ENCODE measurements at places on chromosomes 5 and 9.

GRCh38 chr9:133160742-133161546 lies 2.8 kb downstream of the GBGT1 start:
- peaks cover 6% of the 10 kb centered on the region for H3K27me3 ChIP-seq
- no peak overlapping the region for H3K4me3 ChIP-seq
- H3K27ac ChIP-seq = no peak overlapping the region
- H3K4me1 ChIP-seq = peaks cover 10% of the 10 kb centered on the region
- no peaks in the 10 kb centered on the region for H3K36me3 ChIP-seq

- H3K27ac ChIP-seq = no peak overlapping the region
- no peak for DNase-seq
- H3K36me3 ChIP-seq = no peaks in the 10 kb centered on the region
- H3K4me3 ChIP-seq = no peak overlapping the region
- H3K4me1 ChIP-seq = no peaks in the 10 kb centered on the region
Measured at GRCh38 chr5:141855265-141856036, 22.8 kb downstream of the PCDH1 start.

DNA sequence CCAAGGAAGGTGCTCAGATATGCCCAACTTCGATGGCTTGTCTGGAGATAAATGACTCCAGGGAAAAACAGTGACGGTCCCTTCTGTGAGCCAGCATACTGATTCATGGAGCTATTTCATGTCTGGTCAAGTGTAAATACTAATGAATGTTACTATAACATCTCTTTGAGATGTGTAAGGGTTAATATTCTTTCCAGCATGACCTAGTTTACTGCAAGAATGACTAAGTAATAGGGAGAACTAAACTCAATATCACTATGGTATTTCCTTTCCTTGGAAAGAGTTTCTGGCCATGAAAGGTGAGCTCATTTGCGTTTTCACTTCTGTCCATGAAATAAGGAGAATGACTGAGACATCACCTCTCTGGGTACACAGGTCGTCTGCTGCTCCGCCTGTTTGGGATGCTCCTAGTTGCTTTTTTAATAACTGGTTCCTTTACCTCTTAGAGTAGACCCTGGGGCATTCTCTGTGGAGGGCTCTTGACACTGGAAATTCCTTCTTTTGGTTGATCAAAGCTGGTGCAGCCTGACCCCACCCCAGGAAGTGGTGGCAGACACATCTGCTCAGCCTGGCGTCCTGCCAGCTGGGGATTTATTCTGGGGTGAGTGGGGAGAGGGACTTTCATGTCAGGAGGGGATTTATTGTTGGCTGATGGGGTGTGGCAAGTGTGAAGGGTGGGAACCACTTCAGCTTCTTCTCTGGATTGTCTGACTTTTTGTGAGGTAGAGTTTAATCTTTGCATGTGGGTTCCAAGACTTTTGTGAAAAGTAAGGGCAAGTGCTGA lies 250.0 kb upstream of the MPDZ start:
- no peak overlapping the region for H3K27ac ChIP-seq
- H3K27me3 ChIP-seq = no peaks in the 10 kb centered on the region
- DNase-seq = no peak
- no peaks in the 10 kb centered on the region for H3K36me3 ChIP-seq
- no peaks in the 10 kb centered on the region for H3K4me1 ChIP-seq
- no peak overlapping the region for H3K4me3 ChIP-seq

DNA sequence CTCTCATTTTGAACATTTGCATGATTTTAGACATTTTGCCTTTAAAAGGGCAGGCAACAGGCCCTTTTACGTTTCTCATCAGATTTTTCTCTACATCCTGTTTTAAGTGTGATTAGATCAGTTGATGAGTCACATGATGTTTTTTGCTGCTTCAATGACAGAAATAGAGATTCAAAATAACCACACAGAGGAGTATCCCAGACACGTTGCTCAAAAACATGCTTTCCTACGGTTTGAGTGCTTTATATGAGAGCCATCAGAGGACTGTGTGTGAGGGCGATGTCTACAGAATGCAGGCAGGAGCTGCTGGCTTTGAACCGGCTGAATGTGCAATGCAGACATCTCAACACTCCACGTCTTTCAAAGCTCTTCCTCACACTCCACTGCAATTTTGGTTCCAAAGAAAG lies 42.1 kb downstream of the OTULIN start:
- peak; percentile 51 for DNase-seq
- H3K36me3 ChIP-seq = peaks cover 87% of the 10 kb centered on the region

DNA sequence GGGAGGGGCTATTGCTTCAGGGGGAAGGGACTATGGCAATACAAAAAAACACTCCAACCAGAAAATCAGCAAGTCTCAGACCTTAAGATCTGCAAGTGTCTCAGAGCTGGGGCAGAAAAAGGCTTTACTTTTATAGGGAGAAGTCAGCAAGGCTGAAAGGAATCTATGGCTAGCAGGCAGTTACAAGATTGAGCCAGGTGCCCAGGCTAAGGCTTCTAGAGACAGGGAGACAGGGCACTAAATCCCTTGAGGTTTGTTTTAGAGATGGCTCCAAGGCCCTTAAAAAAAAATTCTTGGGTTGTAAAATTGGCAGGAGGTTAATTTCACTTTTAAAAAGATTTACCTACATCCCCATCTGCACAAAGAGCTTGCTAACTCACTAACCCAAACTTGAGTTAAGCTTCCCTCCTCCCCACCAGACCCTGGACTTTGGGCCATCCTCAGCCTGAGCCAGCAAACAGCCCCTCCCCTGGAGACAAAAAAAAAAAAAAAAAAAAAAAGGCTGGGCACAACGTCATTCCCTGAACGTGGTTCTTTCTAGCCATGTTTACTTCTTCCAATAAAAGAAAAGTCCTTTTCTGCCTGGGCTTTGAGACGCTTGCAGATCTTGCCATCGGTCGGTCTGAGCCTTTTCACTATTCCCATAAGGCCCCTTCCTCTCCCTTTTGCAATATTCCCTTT lies 17.9 kb downstream of the NIPAL4 start:
- H3K4me1 ChIP-seq = peaks cover 53% of the 10 kb centered on the region
- no peaks in the 10 kb centered on the region for H3K27me3 ChIP-seq
- no peak for DNase-seq
- H3K4me3 ChIP-seq = no peak overlapping the region
- peak overlapping the region; percentile 76 for H3K27ac ChIP-seq
- H3K36me3 ChIP-seq = peaks cover 68% of the 10 kb centered on the region

DNA sequence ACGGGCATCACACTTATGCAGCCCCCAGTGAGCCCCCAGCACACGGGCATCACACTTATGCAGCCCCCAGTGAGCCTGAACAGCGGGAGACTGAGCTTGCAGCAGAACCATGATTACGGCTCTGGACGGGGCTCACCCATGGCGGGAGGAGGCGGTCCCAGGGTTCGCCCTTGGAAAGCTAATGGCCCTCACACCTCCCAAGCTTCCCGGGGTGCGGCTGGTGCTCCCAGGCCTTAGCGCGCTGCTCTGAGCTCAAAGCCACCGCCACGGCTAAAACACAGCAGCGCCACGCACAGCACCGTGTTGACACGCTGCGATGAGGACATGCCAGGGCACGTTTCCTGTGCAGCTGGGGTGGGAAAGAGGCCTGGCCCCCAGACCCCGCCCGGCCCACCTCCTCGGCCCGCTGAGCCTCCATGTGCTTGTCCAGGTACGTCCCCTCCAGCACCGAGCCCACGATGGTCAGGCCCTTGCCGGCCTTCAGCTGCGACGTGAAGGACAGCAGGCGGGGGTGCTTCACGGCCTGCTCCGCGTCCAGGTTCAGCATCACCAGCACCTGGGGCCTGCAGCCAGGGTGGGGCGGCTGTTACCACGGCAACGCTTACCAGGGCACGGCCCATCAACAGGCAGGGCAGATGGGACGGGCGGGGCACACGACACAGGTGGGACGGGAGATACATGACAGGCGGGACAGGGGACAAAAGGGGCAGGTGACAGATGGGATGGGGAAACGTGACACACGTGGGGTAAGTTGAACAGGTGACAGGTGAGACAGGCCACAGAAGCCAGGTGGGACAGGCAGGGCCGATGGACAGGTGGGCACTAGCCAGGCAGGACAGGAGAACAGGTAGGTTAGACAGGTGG lies 38.4 kb downstream of the SLC12A7 start:
- no peaks in the 10 kb centered on the region for H3K27me3 ChIP-seq
- peaks cover 16% of the 10 kb centered on the region for H3K36me3 ChIP-seq
- no peak for DNase-seq
- H3K27ac ChIP-seq = peak overlapping the region; percentile 80
- no peak overlapping the region for H3K4me3 ChIP-seq

GRCh38 chr5:95935553-95936100 lies 26.0 kb downstream of the ELL2 start:
- H3K4me1 ChIP-seq = peaks cover 3% of the 10 kb centered on the region
- no peak overlapping the region for H3K27ac ChIP-seq
- no peak overlapping the region for H3K4me3 ChIP-seq
- H3K27me3 ChIP-seq = no peaks in the 10 kb centered on the region
- no peak for DNase-seq

DNA sequence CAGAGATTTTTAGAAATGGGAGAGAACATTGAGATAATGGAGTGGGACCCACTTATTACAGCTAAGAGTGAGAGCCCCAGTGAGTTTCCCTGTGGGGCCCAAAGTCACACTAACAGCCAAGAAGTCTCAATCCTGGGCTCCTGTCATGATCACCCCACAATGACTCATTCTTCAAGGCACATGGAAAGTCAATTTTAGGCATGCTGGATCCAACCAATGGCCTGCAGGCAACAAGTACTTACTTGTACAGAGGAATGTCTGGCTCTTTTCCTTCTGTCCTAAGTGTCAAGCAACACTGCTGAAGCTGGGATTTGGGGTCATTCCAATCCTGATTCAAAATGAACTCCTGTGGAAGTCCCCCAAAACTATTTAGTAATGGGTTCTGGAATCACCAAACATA lies 123.1 kb downstream of the DROSHA start:
- no peaks in the 10 kb centered on the region for H3K27me3 ChIP-seq
- DNase-seq = no peak
- H3K36me3 ChIP-seq = peaks cover 58% of the 10 kb centered on the region
- H3K27ac ChIP-seq = no peak overlapping the region

- no peaks in the 10 kb centered on the region for H3K4me1 ChIP-seq
- peaks cover 10% of the 10 kb centered on the region for H3K27me3 ChIP-seq
- DNase-seq = no peak
- H3K27ac ChIP-seq = no peak overlapping the region
- no peak overlapping the region for H3K4me3 ChIP-seq
- H3K36me3 ChIP-seq = no peaks in the 10 kb centered on the region
Measured at GRCh38 chr9:94624629-94625028, 14.7 kb downstream of the FBP1 start.

DNA sequence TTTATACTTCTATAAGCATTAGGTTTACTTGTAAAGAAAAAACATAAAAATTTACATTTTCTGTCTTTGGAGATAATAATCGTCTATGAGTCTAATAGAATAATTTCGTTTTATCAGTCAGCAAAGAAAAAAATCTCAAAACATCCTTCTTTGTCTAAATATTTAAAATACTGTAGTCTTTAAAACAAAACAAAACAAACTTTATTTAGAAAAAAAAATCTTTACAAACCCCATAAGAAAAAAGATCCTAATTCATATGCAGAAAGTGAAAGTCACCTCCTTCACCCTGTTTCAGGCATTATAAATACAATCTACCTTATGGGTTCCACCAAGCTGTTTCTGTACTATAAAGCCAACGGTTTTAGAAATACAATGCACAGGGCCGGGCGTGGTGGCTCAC lies 5.6 kb downstream of the LARS1 start:
- no peak overlapping the region for H3K27ac ChIP-seq
- no peak for DNase-seq
- H3K4me1 ChIP-seq = peaks cover 25% of the 10 kb centered on the region
- H3K4me3 ChIP-seq = no peak overlapping the region
- no peaks in the 10 kb centered on the region for H3K27me3 ChIP-seq
- H3K36me3 ChIP-seq = peaks cover 40% of the 10 kb centered on the region

DNA sequence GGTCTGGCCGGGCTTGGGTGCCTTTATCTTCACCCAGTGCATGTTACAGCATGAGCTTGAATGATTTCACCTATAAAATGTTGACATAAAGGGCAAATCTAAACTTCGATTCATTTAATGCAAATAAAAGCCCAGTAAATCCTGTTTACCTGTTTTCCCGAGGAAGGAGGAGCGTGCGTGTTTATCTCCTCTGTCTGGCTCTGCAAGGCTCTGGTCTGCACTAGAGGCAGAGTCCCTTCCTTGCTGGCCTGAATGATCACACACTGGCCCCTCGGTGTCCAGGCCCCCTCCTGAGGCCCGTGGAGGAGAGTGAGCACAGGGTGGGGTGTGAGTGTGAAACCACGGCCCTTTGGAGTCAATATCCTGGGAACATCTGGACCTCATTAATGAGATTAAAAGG lies 125.1 kb upstream of the LHFPL2 start:
- no peaks in the 10 kb centered on the region for H3K27me3 ChIP-seq
- peaks cover 4% of the 10 kb centered on the region for H3K4me1 ChIP-seq
- H3K4me3 ChIP-seq = no peak overlapping the region
- DNase-seq = no peak
- H3K36me3 ChIP-seq = no peaks in the 10 kb centered on the region
- no peak overlapping the region for H3K27ac ChIP-seq

DNA sequence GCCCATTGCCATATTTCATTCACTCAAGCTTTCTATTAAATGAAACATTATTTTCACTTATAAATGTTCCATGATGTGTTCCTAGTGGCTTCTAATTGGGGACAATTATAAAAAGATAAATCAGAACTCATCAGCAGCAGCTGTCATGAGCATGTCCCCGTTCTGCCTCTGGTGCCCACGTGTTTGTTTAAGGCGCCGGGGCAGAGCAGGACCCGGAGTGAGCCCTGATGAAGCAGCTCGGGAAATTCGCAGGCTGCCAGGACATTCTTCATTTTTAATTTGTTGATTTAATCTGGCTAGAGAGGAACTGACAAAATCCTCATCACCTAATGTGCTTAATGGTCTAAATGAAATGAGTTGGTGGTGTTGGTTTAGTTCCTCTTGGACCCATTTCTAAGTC lies 475.0 kb downstream of the CTNND2 start:
- no peaks in the 10 kb centered on the region for H3K27me3 ChIP-seq
- DNase-seq = no peak
- H3K4me3 ChIP-seq = no peak overlapping the region
- no peaks in the 10 kb centered on the region for H3K36me3 ChIP-seq
- no peaks in the 10 kb centered on the region for H3K4me1 ChIP-seq
- H3K27ac ChIP-seq = no peak overlapping the region

DNA sequence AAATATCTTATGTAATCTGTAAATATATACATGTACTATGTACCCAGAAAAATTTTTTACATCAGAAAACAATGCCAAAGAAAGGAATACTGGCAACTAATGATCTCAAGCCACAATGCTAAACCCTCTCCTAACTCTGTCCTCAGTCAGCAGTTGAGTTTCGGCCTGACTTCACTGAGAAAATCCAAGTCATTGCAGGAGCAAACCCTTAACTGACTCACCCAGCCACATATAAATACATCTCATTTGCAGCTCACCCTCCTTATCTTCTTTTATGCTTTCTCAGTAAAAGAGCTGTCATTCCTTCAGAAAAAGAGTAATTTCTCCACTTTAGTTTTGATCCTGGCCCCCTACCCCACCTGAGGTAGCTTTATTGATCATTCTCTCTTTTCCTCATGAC lies 46.1 kb upstream of the TMED7 start:
- H3K27ac ChIP-seq = no peak overlapping the region
- no peaks in the 10 kb centered on the region for H3K4me1 ChIP-seq
- peaks cover 19% of the 10 kb centered on the region for H3K27me3 ChIP-seq
- no peaks in the 10 kb centered on the region for H3K36me3 ChIP-seq
- no peak for DNase-seq
- H3K4me3 ChIP-seq = no peak overlapping the region

Measured in activated CD8-positive, alpha-beta T cell treated with anti-CD3 and anti-CD28 coated beads, Interleukin-2, amount 10 ng/mL, durations not matched to agents 7 days and 5 days (primary cell).